NCI-H1105 (cell line): ENCODE measurements at places on chromosomes 13 and 19.

- peak; percentile 93 for DNase-seq
These were observed at the start of gene ZNF302 for GRCh38 chr19:34677386-34678084. Gene ZNF302 (plus strand): TSS chr19:34677678. CDS start chr19:34678805, 1,127 bp downstream.

DNA sequence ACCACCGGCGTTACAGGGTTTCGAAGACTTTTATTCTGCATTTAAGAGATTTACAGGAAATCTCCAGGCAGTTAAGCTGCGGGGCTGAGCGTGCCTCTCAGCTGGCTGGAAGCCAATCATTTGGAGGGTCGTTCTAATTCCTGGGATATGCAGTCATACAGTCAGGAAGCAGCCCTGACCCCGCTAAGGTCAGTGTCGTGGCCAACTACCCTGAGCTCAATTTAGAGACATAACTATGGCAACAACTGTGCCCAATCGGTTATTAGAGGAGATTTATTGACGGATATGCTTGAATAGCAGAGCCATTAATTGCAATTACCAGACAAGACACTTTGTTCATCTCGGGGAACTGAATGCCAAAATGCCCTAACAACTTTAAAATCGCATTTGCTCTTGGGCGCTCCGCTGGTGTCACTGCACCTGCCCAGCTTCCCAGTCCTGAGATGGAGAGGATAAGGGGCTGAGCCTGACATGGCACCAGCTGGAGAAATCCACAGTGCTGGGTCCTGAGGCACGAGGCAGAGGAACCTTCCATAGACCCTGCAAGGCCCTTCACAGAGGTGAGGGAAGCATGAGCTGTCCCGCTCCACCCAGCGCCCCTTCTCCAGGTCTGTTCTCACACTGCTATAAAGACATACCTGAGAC lies 15.1 kb upstream of the ZNF507 start:
- DNase-seq = no peak

GRCh38 chr13:51298812-51299211 lies 40.7 kb upstream of the SERPINE3 start:
- DNase-seq = no peak

GRCh38 chr13:31184981-31185645 lies 14.7 kb upstream of the B3GLCT start:
- no peak for DNase-seq

- DNase-seq = no peak
These were observed 409.3 kb downstream of the DIAPH3 start for GRCh38 chr13:59754411-59754810.

- no peak for DNase-seq
These were observed 46.1 kb downstream of the LHFPL6 start for GRCh38 chr13:39556866-39557265.

GRCh38 chr19:46815833-46816627 lies 27.6 kb upstream of the SLC1A5 start:
- DNase-seq = no peak

DNA sequence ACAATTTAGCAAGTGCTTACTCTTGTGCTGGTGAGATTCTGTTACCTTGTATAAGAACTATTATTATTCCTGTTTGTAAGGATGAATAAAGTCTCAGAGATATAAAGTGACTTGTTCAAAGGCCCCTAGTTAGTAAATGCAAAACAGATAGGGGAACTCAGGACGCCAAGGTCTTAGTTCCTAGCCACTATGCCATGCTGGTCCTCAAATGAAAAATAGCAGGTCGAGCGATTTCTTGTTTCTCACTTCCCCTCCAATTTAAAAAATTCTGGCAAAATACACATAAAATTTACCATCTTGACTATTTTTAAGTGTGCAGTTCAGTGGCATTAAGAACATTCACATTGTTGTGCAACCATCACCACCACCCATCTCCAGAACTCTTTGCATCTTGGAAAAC lies 1.1 kb downstream of the TECR start:
- no peak for DNase-seq

- no peak for DNase-seq
These were observed 47.0 kb downstream of the PCDH9 start for GRCh38 chr13:67183151-67183550.

DNA sequence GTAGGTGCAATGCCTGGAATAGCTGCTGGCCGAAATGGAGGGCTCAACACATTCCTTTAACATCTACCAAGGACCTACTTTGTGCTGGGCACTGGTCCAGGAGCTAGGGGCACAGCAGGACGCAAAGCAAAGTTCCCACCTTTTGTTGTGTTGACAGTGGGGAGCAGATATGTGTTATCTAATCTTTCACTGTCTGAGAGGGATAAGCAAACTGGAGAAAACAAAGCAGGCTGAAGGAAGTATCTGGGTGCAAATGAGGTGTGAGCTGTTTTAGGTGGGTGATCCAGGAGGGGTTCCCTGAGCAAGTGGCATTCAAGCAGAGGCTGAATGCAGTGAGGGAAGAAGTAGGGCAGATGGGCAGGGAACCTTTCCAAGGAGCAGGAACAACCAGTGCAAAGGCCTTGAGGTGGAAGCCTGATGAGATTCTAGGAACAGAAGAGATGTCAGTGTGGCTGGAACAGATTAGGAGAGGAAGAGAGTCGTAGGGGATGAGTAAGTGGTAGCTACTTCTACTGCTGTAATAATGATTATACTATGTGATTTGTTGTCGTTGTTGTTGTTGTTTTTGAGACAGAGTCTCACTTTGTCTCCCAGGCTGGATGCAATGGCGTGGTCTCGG lies 2.2 kb upstream of the PLAUR start:
- DNase-seq = no peak

DNA sequence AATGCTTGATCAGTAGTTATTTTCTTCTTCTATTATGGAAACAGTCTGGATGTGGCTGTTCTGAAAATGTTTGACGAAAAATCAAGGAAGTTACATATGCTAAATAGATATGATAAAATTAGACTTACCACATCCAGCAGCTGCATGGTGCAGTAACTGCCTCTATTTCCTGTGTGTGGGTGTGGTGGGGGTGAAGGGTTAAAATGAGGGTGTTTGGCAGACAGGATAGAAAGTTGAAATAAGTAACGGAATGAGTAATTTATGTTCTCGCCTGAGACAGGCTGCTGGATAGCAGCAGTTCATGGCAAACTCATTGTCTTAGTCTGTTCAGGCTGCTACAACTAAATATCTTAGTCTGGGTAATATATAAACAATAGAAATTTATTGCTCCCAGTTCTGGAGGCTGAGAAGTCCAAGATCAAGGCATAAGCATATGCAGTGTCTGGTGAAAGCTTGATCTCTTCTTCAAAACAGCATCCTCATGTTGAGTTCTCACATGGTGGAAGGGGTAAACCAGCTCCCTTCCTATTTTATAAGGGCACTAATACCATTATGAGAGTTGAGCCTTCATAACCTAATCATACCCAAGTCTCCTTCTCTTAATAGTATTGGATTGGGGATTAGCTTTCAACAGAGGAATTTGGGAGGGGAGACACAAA lies 1248.9 kb downstream of the SLITRK5 start:
- DNase-seq = no peak

- no peak for DNase-seq
These were observed 5.9 kb upstream of the ZNF254 start for GRCh38 chr19:24081056-24081455.

DNA sequence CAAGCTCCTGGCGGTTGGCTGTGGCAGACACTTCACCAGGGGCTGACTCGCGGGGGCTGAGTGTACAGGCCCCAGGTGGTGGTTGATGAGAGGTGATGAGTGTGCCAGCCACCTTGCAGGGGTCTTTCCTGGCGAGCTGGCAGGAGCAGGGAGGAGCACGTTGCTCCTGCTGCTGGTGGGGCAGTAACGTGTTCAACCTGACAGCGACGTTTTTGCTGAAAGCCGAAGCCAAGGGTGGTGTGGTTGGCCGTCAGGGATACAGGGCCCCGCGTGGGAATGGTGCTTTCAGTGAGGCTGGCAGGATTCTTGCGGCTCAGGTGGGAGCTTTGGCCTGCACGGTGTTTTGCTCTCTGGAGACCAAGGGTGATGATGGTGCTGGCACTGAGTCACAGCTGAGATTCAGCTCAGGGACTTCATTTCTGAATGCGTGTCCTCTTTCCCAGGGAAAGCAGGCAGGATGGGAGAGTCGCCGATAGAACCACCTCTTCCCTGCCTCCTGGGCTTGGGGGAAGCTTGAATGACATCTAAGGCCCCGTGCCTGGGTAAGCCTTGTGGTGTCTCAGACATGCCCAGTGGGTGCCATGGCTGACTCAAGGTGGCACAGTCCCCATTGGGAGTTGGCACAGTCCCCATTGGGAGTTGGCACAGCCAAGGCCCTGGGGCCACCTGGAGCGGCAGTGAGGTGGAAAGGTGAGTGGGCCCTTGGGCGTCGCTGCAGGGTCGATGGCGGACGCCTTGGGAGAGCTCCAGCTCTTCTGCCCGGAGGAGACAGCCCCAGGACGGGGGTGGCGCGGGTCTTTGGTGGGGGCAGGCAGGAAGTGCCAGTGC lies 8.8 kb downstream of the DAZAP1 start:
- DNase-seq = no peak

GRCh38 chr19:23311551-23311950 lies 61.4 kb upstream of the ZNF724 start:
- DNase-seq = no peak

DNA sequence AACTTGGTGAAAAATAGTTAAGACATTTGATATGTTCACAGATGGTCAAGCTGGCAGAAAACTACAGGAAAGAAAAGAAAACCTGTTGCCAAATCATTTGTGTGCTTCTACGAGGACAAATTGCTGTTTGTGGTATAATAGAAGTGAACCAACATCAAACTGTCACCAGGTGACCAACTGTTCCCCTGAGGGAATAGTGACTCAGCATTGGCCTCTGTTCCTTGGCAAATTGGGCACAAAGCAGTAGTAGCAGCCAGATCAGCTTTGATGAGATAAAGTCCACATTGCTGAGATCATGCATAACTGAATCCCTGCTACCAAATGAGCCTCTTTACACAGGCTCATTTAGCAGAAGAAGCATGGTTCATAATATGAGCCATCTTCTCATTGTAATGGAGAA lies 103.5 kb downstream of the POSTN start:
- no peak for DNase-seq

DNA sequence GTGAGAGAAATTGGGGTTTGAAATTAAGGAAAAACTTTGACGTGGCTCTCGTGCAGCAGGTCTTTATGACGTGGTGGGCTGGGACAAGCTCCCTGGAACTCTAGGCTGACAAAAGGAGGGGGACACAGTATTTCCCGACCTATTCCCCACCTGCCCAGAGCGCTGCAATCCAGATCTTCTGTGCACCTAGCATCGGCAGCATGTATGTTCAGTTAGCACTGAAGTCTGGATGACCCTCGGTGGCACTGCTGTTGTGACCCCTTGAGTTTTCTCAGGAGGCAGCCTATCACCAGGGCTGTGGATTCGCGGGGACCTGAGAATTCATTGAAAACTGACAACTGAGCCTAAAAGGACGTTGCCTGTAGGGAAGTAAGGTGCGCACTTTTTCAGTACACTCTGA lies 9.1 kb upstream of the ZNF536 start:
- no peak for DNase-seq

- no peak for DNase-seq
These were observed 2.5 kb downstream of the SLC35E1 start for GRCh38 chr19:16569609-16570320.

DNA sequence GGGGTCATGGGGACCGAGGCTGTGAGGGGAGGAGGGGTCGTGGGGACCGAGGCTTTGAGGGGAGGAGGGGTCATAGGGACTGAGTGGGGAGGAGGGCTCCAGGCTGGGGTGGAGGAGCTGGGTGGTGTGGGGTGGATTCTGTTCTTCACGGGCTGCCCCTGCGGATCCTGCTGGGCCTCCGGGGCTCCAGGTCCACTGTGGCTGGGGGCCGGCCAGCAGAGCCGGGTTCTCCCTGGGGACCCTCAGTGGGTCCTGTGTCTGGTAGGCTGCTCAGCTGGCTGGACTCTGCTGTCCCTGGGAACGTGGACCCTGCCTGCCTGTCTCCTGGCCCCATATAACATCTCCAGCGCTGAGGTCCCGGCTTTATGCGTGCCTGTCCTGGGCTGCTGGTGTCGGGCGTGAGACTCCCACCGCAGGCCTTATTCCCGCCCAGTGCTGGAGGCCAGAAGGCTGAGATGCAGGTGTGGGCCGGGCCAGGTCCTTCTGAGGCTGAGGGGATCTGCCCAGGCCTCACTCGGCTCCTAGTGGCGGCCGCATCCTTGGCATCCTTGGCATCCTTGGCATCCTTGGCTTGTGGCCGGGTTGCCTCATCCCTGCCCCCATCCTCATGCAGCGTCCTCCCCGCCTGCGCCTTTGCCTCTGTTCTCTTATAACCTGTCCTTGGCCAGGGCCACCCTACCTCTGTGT lies 19.8 kb upstream of the GNA15 start:
- DNase-seq = no peak

DNA sequence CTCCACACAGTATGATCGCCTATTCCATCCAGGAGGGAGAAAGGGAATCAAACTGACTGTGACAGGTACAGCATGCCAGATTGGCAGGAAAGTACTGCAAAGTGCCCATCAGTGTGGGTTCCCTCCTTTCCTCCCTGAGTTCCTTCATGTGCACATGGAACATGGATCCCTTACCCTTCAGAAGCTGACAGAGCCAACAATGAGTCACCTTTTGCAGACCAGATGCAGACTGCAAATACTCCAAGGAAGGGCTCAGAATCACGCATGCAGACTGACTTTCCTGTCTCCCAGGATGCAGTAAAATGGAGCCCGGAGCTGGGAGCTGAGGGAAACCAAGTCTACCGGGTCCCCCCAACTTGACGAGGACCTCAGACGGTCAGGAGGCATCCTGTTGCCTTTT lies 41.8 kb downstream of the SACS start:
- DNase-seq = no peak

DNA sequence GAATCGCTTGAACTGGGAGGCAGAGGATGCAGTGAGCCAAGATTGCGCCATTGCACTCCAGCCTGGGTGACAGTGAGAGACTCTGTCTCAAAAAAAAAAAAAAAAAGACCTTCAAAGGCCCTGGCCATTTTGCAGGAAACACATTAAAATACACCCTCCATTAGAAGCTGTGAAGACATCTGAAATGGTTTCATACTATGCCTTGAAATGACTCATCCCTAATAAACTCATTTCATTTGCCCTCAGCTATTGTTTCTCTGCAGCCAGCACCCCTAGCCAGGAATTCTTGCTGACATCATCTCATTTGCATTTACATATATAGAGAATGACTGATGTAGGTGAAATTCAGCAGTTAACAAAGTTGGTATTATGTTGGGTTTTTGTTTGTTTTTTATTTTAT lies 8.7 kb downstream of the EML2 start:
- DNase-seq = no peak

DNA sequence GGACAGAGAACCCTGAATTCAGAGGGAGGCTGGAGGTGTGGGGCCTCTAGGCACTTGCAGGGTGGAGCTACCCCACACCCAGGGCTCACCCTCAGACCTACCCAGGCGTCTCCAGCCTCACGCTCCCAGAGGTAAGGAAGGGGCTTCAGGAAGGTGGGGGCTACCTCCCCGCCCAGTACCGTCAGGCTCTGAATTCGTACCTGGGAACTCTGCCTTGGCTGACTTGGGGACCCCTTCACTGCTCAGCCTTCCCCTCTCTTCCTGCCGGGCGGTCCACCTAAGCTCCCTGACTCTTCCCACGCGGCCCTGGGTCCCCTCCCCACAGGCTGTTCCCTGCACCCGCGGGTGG lies 28.5 kb upstream of the PARP4 start:
- DNase-seq = no peak

DNA sequence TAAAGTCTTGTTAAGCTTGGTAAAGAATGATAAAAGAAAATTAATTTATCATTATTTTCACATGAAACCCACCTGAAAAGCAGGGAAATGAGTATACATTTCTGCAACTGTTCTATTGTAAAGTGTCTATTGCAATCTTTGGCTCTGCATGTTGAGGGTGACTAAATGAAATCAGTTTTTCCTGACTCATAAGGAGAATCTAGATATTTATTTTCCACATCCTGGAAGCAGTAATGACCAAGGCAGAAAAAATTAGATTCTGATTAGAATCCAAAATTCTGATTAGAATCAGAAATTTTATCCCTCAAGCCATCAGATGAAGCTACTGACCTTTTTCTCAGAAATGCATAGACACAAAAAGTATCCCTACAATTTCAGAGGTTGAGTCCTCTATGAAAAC lies 178.4 kb downstream of the MYO16 start:
- DNase-seq = no peak
